Activated CD4-positive, alpha-beta T cell treated with anti-CD3 and anti-CD28 coated beads, Interleukin-2, amount 50 U/mL, for 4 hours (primary cell): ENCODE measurements at places on chromosomes 11 and 22.

DNA sequence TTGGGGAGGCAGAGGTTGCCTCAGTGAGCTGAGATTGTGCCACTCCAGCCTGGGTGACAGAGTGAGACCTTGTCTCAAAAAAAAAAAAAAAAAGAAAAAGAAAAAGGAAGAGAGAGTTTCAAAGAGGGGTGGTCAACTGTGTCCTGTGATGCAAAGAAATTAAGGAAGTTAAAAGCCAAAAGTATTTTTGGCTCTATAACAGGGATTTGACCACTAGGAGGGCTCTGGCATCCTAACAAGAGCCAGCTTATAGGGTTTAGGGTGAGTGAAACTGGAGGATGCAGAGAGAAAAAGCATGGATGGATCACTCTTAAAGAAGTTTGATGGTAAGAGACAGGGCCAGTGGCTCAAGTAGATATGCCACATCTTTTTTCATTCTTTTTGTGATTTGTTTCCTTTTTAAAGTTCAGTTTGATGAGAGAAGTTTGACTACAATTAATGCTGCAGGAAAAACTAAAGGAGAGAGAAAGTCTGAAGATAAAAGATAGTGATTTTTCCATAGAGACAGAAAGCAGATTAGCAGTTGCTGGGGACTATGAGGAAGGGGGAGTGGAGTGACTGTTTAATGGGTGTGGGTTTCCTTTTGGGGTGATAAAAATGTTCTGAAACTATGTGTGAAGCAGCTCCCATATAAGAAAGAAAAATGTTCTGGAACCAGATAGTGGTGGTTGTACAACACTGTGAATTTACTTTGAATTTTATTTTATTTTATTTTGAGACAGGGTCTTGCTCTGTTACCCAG, 11.1 kb upstream of the MICAL2 start:
- DNase-seq = no peak

GRCh38 chr22:20602609-20603164, 95.3 kb downstream of the MED15 start:
- no peak for DNase-seq

- no peak for DNase-seq
These were observed 206.9 kb downstream of the ADAMTS15 start for GRCh38 chr11:130655300-130655699.

GRCh38 chr11:121829159-121829643, 286.8 kb downstream of the BLID start:
- DNase-seq = no peak

DNA sequence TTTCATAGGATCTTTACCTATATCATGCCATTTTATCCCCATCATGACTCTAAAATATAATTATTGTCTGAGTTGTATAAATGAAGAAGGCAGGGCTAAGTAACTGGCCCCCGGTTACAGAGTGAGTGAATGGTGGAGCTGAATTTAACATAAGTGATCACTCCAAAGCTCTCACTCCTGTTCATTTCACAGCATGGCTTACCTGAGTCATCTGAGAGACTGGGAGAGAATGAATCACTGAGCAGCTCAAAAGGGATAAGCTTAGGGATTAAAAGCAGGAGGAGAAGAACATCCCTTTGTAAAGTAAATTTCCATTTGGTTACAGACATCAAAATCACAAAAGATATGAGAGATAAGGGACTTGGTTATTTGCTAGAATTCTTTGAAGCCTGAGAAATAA, 294.0 kb upstream of the CTSC start:
- DNase-seq = no peak
